ENCODE measurements at places on chromosomes 13 and 19. TPM values are rescaled to one million over a fixed set of nuclear protein-coding genes. Genes with fewer than 3 reads are reported as not detected.

ERICH6B gene
- not detected for total RNA-seq

ZNF358 gene
- total RNA-seq = 47.6 TPM

WDR83 gene
- total RNA-seq = 12.3 TPM

EDDM13 gene
- not detected for total RNA-seq

SUGP1 gene
- total RNA-seq = 43.7 TPM

SPPL2B gene
- total RNA-seq = 48.0 TPM

PGLYRP2 gene
- total RNA-seq = not detected

MYO16 gene
- 0.27 TPM for total RNA-seq

LRFN3 gene
- 13.1 TPM for total RNA-seq

MBD3L3 gene
- not detected for total RNA-seq

ZNF441 gene
- total RNA-seq = 13.3 TPM

ONECUT3 gene
- not detected for total RNA-seq

SSC5D gene
- 13.5 TPM for total RNA-seq

PCDH9 gene
- 37.7 TPM for total RNA-seq

OR2Z1 gene
- not detected for total RNA-seq

MIR17HG gene
- total RNA-seq = 6.4 TPM

TECR gene
- total RNA-seq = 101 TPM

UHRF1 gene
- total RNA-seq = 1.2 TPM

NPAS1 gene
- 0.89 TPM for total RNA-seq

SIGLEC9 gene
- 5.3 TPM for total RNA-seq

ZNF43 gene
- total RNA-seq = 19.3 TPM

SPACA4 gene
- total RNA-seq = not detected

ZNF575 gene
- total RNA-seq = 5.3 TPM

CASP14 gene
- total RNA-seq = not detected

LILRB1 gene
- 10.7 TPM for total RNA-seq

FGF22 gene
- total RNA-seq = 3.2 TPM

RGCC gene
- 138 TPM for total RNA-seq

AP1M2 gene
- total RNA-seq = not detected

ZNF557 gene
- total RNA-seq = 10.0 TPM

ACP7 gene
- total RNA-seq = 1.6 TPM

KLK6 gene
- total RNA-seq = 8.8 TPM

ZNF835 gene
- total RNA-seq = 5.1 TPM

IGFL1 gene
- not detected for total RNA-seq

C5AR1 gene
- total RNA-seq = 33.3 TPM

USP12 gene
- total RNA-seq = 32.7 TPM

All from sciatic nerve (tissue), 2 donors.